Fibroblast of lung (primary cell): ENCODE measurements at places on chromosomes 1 and 21. TPM values are rescaled to one million over a fixed set of nuclear protein-coding genes. Genes with fewer than 3 reads are reported as not detected.

PDZK1IP1 gene
- total RNA-seq: not detected in 2 replicates

CR1L gene
- under 0.01 TPM in 1 of 2 replicates, not detected in the other for total RNA-seq

IFNLR1 gene
- total RNA-seq: under 0.01 TPM in 1 of 2 replicates, not detected in the other

CDC7 gene
- 3.1 and 3.6 TPM in 2 replicates for total RNA-seq

NEK7 gene
- total RNA-seq: 72.9 and 90.5 TPM in 2 replicates

PARP1 gene
- 63.4 and 78.4 TPM in 2 replicates for total RNA-seq

DESI2 gene
- total RNA-seq: 47.2 and 49.3 TPM in 2 replicates

GRCh38 chr1:23916209-23917131, 3.3 kb upstream of the CNR2 start:
- H3K27ac ChIP-seq: no peak overlapping the region
- no peaks in the 10 kb centered on the region for H3K36me3 ChIP-seq
- no peaks in the 10 kb centered on the region for H3K27me3 ChIP-seq
- H3K4me3 ChIP-seq: no peak overlapping the region

GRCh38 chr1:60924165-60924564, 158.2 kb upstream of the NFIA start:
- no peaks in the 10 kb centered on the region for H3K36me3 ChIP-seq
- H3K27me3 ChIP-seq: no peaks in the 10 kb centered on the region
- DNase-seq: no peak
- no peak overlapping the region for H3K27ac ChIP-seq
- H3K4me1 ChIP-seq: no peaks in the 10 kb centered on the region

DNA sequence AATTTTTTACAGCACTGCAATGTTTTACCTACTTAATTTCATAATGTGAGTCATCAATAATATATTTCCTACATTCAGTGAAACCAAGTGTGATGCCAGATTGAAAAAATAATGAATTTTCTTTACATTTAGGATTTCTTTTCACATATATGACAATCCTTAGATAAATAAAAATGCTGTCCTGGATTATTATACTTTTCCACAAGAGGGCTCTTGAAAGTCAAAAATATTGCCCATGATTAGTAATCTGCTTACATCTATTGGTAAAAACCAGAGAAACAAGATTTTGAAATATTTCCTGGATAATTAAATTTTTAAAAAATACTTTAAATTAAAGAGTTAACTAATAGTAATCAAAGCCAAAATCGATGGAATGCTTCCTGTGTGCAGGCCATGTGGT, 86.8 kb upstream of the PLPPR4 start:
- H3K4me3 ChIP-seq: no peak overlapping the region
- H3K36me3 ChIP-seq: no peaks in the 10 kb centered on the region
- no peaks in the 10 kb centered on the region for H3K4me1 ChIP-seq
- H3K27me3 ChIP-seq: no peaks in the 10 kb centered on the region

- H3K27me3 ChIP-seq: no peaks in the 10 kb centered on the region
- H3K27ac ChIP-seq: no peak overlapping the region
Measured at GRCh38 chr1:97791251-97791650, 129.6 kb downstream of the DPYD start.

- DNase-seq: no peak
- no peaks in the 10 kb centered on the region for H3K4me1 ChIP-seq
- no peaks in the 10 kb centered on the region for H3K36me3 ChIP-seq
Measured at GRCh38 chr1:168861421-168862004, 132.5 kb upstream of the DPT start.

DNA sequence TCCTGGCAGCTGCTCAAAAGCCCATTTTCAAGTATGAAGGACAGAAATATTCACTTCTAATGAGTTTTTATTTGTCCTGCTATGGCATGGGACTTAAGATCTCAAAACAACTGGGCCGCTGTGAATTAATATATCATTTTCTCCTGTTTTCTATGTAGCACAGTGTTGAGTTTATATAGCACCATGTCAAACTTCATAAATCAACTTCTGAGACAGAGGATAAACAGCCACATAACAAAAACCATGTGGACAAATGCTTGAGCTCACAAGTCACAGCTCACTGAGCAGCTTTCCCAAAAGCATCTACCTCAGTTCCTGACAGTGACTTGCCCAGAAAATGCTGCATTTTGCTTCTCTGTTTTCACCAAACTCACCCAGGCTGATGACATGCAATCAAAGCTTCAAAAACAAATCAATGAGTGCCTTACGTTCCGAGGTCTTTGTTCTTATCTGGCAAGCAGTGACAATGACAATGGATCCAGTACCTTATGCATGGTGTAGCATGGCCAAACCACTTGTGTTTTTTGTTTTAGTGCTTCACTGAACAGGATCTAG, 722.6 kb downstream of the LRRIQ3 start:
- no peak overlapping the region for H3K4me3 ChIP-seq
- no peaks in the 10 kb centered on the region for H3K27me3 ChIP-seq
- H3K36me3 ChIP-seq: no peaks in the 10 kb centered on the region
- H3K27ac ChIP-seq: no peak overlapping the region

DNA sequence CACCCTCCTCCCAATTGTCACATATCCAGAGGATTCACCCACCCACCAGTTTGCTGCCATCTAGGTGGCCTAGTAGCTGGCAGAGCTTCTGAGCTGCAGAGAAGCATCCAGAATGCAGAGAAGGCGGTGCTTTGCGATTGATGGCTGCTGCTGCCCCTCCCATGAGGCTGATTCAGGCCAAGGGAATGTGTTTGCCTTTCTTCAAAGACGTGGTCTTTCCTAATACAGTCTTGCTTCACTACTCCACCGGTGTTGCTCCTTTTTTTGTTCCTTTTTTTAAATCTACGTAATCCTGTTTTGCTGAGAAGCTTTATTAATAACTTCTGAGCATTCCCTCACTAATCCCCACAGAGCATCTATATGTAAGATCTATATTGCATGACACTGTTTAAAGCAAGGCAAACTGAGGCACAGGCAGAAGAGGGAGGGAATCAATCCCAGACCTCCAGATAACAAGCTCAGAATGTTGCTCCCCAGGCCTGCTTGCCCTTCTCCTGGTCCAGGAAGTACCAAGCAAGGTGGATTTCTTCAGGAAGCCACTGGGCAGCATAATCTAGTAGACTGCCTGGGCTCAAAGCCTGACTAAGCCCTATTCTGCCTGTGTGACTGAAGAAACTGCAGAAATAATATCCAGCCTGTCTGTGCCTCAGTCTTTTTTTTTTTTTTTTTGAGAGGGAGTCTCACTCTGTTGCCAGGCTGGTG, 275.5 kb upstream of the FMN2 start:
- no peaks in the 10 kb centered on the region for H3K27me3 ChIP-seq
- H3K36me3 ChIP-seq: no peaks in the 10 kb centered on the region
- no peak overlapping the region for H3K4me3 ChIP-seq
- H3K4me1 ChIP-seq: no peaks in the 10 kb centered on the region

DNA sequence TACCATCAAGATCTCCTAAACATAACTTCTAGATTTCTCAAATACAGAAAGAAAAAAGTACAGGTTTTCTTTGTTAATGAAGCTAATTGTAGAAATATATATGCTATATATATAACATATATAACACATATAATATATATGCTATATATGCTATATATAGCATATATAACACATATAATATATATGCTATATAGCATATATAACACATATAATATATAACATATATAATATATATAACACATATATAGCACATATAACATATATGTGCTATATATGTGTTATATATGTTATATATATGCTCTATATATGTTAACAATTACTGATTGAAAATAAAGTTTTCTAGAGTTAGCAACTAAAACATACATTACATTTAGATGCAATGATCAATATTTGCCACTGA, 34.8 kb downstream of the RGS21 start:
- DNase-seq: no peak
- H3K4me1 ChIP-seq: no peaks in the 10 kb centered on the region
- no peak overlapping the region for H3K4me3 ChIP-seq
- H3K36me3 ChIP-seq: no peaks in the 10 kb centered on the region
- no peak overlapping the region for H3K27ac ChIP-seq
- no peaks in the 10 kb centered on the region for H3K27me3 ChIP-seq

DNA sequence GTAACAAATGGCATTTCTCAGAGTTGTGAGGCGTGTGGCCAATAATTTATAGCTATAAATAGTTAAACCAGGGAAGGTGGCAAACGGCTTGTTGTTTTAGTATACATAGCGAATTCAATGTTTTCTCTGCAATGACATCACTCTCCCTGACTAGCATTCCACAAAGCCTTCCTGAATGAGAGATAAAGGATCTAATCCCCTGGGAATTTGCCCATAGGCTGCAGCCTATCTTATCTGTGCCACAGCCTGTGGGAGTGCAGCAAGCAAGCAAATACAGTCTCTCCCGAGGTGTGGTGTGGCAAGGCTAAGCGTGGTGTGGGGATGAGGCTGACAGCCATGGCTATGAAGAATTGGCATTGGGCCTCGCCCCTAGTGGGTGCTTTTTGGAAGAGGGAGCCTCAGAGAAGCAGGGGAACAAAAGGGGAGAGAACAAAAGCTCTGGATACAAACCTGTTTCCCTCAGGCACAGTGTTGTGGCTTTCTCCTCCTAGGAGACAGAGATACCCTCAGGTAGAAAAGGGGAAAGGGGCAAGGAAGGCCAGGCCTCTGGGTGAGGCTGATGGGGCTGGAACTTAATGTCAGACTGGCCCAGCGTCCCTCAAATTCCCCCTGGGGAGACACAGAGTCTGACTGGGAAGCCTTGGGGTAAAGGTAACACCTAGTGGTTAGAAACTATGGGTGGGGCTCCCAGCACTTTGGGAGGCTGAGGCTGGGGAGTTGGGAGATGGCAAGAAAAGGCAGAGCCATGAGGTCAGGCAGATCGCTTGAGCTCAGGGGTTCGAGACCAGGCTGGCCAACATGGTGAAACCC, 8.9 kb downstream of the TAGLN2 start:
- peaks cover 26% of the 10 kb centered on the region for H3K36me3 ChIP-seq
- peaks cover 49% of the 10 kb centered on the region for H3K4me1 ChIP-seq
- no peak overlapping the region for H3K4me3 ChIP-seq

DNA sequence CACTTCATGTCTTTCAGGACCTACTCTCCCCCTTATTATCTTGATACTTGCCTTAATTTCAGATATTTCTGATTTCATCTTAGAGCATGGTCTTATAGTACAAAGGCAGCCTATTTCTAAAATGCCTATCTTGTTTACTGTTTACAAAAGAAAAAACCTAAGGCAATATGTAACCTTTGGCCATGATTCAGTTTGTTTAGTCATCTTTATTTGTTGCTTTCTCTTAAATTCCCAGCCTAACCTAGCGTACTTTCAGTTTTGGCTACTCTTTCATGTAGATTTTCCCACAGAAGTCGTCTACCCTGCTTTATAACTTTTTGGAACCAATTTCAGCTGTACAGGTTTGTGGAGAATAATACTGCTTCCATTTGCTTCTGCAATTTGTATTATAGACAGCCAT, 81.8 kb downstream of the KIF1B start:
- no peak overlapping the region for H3K27ac ChIP-seq
- DNase-seq: no peak
- no peaks in the 10 kb centered on the region for H3K27me3 ChIP-seq
- peaks cover 6% of the 10 kb centered on the region for H3K36me3 ChIP-seq

- no peaks in the 10 kb centered on the region for H3K36me3 ChIP-seq
- no peak overlapping the region for H3K4me3 ChIP-seq
- no peak for DNase-seq
Measured at GRCh38 chr1:204697893-204698292, 12.4 kb upstream of the LRRN2 start.

- H3K27ac ChIP-seq: no peak overlapping the region
- H3K36me3 ChIP-seq: peaks cover 1% of the 10 kb centered on the region
- H3K27me3 ChIP-seq: no peaks in the 10 kb centered on the region
- no peak overlapping the region for H3K4me3 ChIP-seq
Measured at GRCh38 chr1:179318491-179318890, 24.9 kb downstream of the SOAT1 start.

DNA sequence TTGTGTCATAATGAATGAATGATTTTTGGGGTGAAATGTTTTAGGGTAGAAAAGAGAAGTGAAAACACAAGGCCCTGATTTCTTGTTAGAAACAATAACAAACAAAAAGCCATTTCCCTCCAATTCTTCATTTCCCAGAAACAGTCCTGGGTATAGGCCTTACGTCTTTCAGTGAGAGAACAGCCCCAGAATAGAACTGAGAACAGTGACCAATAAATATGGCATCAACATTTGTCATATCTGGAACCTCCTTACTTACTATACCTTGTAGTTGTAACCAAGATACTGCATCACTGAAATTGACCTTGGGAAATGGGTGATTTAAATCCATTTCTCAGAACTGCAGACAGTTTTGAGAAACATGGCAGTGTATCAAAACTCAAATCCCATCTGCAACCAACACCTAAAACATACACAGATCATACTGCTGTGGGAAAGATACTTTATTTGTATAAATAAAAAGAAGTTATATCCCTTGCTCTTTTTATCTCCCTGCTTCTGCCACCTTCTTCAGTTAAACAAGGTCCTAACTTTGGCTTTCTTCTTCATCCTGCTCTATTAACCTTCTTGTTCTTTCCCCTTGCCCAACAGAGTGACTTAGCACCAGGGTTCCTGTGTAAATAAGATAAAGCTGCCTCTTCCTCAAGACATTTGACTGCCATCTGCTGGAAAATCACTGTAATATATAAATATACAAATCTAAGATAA, 19.5 kb downstream of the XKR8 start:
- H3K4me3 ChIP-seq: no peak overlapping the region
- peak; percentile 70 for DNase-seq
- no peaks in the 10 kb centered on the region for H3K27me3 ChIP-seq

- no peaks in the 10 kb centered on the region for H3K27me3 ChIP-seq
- H3K4me3 ChIP-seq: no peak overlapping the region
- DNase-seq: peak; percentile 33
- H3K27ac ChIP-seq: no peak overlapping the region
- H3K4me1 ChIP-seq: peaks cover 5% of the 10 kb centered on the region
Measured at GRCh38 chr1:65175171-65176055, 27.4 kb downstream of the AK4 start.

GRCh38 chr21:31201144-31201543, 142.9 kb downstream of the TIAM1 start:
- H3K27ac ChIP-seq: no peak overlapping the region
- no peak for DNase-seq
- H3K27me3 ChIP-seq: no peaks in the 10 kb centered on the region
- H3K4me3 ChIP-seq: no peak overlapping the region
- H3K4me1 ChIP-seq: no peaks in the 10 kb centered on the region

- H3K4me3 ChIP-seq: no peak overlapping the region
- H3K4me1 ChIP-seq: peaks cover 2% of the 10 kb centered on the region
Measured at GRCh38 chr1:30724175-30724574, 790 bp upstream of the MATN1 start.

DNA sequence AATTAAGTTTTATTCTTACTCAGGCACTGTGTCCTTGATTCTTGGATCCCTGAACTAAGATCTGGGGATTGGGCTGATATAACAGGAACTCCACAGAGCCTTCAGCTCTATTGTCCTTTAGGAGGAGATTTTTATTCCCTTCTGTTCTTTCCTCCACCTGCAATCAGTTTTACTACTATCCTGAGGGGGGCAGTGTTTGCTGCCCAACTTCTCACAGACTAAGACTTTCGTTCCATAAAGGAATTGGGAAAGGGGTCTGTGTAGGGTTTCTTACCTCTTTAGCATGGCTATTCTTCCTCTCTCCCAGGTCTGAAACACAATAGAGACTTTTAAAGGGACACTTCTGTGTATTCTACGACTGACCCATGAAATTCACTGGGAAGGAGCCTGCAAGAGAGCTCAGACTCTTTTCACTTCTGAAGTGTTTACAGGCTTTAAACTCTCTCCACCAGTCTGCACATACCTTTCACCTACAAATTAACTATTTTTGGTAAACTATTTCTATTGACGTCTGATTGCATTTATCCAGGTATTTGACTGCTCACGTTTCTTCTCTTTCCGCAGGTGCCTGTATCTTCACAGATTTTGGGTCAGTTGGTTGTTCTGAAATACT, 103.3 kb upstream of the DEPDC1 start:
- peak; percentile 1 for DNase-seq
- H3K27ac ChIP-seq: no peak overlapping the region
- no peaks in the 10 kb centered on the region for H3K4me1 ChIP-seq
- H3K4me3 ChIP-seq: no peak overlapping the region
- H3K36me3 ChIP-seq: no peaks in the 10 kb centered on the region
